Naive B cell (primary cell): ENCODE measurements at places on chromosomes 6 and 20.

DNA sequence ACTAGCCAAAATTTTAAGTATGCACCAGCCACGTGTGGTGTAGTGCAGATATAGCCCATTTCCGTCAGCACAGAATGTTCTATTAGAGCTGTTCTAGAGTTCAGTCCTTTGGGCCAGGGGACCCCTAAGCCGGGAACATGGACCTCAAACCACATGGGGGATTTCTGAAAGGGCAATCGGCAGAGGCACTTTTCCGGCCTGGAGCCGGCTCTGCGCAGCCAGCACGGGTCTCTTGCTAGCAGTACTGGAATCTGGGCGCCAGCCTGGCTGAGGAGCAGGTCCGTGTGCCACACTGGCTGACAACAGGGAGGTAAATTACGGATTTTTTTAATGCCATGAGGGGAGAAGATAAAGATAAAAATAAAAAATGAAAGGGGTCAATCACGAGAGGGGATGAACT is 120.5 kb downstream of the SULF2 start:
- H3K4me3 ChIP-seq: no peak overlapping the region
- DNase-seq: no peak
- H3K27ac ChIP-seq: peak overlapping the region; percentile 39
- peaks cover 14% of the 10 kb centered on the region for H3K4me1 ChIP-seq
- no peaks in the 10 kb centered on the region for H3K36me3 ChIP-seq
- no peaks in the 10 kb centered on the region for H3K27me3 ChIP-seq

GRCh38 chr6:71107911-71108420 is 151.1 kb upstream of the B3GAT2 start:
- DNase-seq: no peak
- no peak overlapping the region for H3K4me3 ChIP-seq
- H3K27ac ChIP-seq: no peak overlapping the region
- H3K4me1 ChIP-seq: no peaks in the 10 kb centered on the region
- peaks cover 35% of the 10 kb centered on the region for H3K27me3 ChIP-seq

GRCh38 chr6:26187981-26188635 is 100.9 kb downstream of the HFE start:
- no peaks in the 10 kb centered on the region for H3K36me3 ChIP-seq
- peaks cover 26% of the 10 kb centered on the region for H3K4me1 ChIP-seq
- no peak for DNase-seq
- no peaks in the 10 kb centered on the region for H3K27me3 ChIP-seq
- peak overlapping the region; percentile 92 for H3K27ac ChIP-seq
- peak overlapping the region; percentile 86 for H3K4me3 ChIP-seq

GRCh38 chr6:104795363-104795762 is 64.4 kb downstream of the HACE1 start:
- H3K4me1 ChIP-seq: no peaks in the 10 kb centered on the region
- H3K36me3 ChIP-seq: peaks cover 19% of the 10 kb centered on the region
- no peak overlapping the region for H3K27ac ChIP-seq
- H3K4me3 ChIP-seq: no peak overlapping the region

DNA sequence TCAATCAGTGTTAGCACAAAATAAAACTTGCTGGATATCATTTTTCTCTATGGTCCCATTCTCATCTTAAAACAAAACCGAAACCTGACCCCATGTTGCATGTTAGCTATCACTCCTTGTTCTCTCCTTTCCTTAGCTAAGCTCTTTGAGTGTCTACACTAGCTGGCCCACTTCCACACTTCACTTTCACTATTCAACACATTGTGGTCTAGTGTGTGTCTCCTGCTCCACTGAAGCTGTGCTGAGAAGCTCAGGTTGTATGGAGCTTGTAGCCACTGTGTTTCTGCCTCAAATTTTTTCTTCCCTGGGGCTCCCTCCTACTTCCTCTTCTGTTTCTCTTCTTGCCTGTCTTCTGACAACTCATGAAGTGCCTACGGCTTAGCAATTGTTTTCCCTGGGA is 223.0 kb downstream of the NKAIN2 start:
- no peak overlapping the region for H3K4me3 ChIP-seq
- no peaks in the 10 kb centered on the region for H3K4me1 ChIP-seq
- no peaks in the 10 kb centered on the region for H3K27me3 ChIP-seq
- no peaks in the 10 kb centered on the region for H3K36me3 ChIP-seq
- no peak for DNase-seq
- no peak overlapping the region for H3K27ac ChIP-seq
